ENCODE measurements at places on chromosomes 6 and 20.

- peak; percentile 49 for DNase-seq
Measured at GRCh38 chr6:97524811-97525210, 241.8 kb upstream of the MMS22L start.

GRCh38 chr6:144547409-144547808 is 262.3 kb downstream of the UTRN start:
- DNase-seq: no peak

- no peak for DNase-seq
Measured at GRCh38 chr20:24648481-24648880, 179.1 kb downstream of the SYNDIG1 start.

- no peak for DNase-seq
Measured at GRCh38 chr20:62269378-62269777, 31.1 kb downstream of the OSBPL2 start.
